ENCODE measurements at places on chromosomes 4 and X. TPM values are rescaled to one million over a fixed set of nuclear protein-coding genes. Genes with fewer than 3 reads are reported as not detected.
A peak's percentile ranks its signal among the peaks of the same experiment; 100 is the strongest.

DNA sequence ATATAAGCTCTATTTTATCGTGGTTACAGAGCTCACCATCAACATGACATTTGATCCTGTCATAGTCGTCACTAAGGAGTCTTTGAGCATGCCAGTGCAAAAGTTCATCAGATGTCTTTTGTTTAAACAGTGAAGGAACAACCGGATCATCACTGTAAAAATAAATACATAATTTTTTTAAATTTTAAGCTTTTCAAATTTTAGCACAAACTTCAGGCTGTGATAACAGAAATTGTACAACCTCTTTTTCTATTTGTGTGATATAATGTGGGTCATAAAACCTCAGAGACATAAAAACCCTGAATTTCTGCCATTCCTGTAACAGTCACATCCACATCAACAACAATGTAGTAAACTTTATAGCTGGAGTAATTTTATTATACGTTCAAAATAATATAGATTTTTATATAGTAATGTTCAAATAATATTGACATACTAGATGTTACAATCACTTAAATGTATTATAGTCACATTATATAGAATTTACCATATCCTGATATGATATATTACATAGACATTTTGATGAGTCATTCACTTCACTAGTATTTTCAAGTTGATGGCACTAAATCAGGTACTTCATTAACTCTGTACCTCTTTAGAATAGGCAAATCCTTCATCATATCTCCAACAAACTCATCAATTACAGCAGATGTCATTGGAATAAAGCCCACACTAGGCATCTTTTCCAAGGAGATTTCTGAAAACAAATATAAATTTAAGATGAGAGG lies 47.7 kb downstream of the DDX60L start:
- no peak overlapping the region for H3K27ac ChIP-seq
- no peaks in the 10 kb centered on the region for H3K4me1 ChIP-seq
- H3K27me3 ChIP-seq, result no peaks in the 10 kb centered on the region
- no peaks in the 10 kb centered on the region for H3K36me3 ChIP-seq

The DUSP21 gene
- not detected for total RNA-seq

DNA sequence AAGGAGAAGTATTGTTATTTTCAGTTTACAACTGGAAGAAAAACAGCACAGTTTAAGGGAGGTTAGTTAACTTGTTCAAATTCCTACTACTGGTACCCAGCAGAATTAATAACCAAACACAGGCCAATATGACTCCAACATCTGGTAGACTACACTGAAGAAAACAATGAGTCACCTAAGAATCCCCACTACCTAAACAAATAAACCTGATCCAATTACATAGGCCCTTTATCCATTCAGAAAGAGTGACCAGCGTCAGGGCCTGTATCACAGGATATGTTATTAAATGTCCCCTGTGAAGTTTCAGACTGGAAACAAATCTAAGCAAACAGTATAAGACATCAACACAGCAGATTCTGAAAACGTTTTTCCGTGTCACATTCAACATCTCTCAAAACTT lies 492.5 kb upstream of the INTU start:
- no peaks in the 10 kb centered on the region for H3K36me3 ChIP-seq
- H3K4me1 ChIP-seq, result peaks cover 7% of the 10 kb centered on the region

The ZAR1 gene
- total RNA-seq, result not detected

DNA sequence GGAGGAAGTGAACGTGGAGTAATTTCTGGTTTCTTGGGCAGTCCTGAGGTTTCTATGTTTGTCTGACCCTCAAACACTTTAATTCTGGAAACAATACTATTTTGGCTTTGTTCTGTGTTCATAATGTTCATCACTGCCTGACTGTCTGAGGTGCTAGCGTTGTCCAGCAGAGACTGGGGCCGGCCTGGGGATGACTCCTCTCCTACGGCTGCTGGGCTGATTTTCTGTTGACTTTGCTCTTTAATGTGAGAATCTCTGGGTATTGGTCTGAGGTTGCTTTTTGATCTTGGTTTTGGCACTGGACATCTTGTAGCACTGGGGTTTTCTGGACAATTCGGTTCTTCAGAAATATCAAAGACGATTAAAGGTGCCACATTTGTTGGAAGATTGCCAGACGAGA lies 75.8 kb downstream of the RPS3A start:
- no peak overlapping the region for H3K27ac ChIP-seq
- no peak for DNase-seq
- H3K27me3 ChIP-seq, result no peaks in the 10 kb centered on the region
- no peak overlapping the region for H3K4me3 ChIP-seq
- H3K4me1 ChIP-seq, result no peaks in the 10 kb centered on the region

- H3K27ac ChIP-seq, result no peak overlapping the region
- no peak for DNase-seq
- H3K36me3 ChIP-seq, result no peaks in the 10 kb centered on the region
- H3K4me1 ChIP-seq, result no peaks in the 10 kb centered on the region
- H3K27me3 ChIP-seq, result no peaks in the 10 kb centered on the region
Observed at GRCh38 chrX:26672571-26672970, 456.6 kb downstream of the MAGEB5 start.

- no peaks in the 10 kb centered on the region for H3K4me1 ChIP-seq
- H3K27ac ChIP-seq, result no peak within 1 kb of the TSS
Observed at GRCh38 chr4:108168671-108169523, at the start of gene LEF1. Gene LEF1, minus strand, starts transcription at chr4:108168932. Its CDS starts 1,165 bp downstream, at chr4:108167767.

DNA sequence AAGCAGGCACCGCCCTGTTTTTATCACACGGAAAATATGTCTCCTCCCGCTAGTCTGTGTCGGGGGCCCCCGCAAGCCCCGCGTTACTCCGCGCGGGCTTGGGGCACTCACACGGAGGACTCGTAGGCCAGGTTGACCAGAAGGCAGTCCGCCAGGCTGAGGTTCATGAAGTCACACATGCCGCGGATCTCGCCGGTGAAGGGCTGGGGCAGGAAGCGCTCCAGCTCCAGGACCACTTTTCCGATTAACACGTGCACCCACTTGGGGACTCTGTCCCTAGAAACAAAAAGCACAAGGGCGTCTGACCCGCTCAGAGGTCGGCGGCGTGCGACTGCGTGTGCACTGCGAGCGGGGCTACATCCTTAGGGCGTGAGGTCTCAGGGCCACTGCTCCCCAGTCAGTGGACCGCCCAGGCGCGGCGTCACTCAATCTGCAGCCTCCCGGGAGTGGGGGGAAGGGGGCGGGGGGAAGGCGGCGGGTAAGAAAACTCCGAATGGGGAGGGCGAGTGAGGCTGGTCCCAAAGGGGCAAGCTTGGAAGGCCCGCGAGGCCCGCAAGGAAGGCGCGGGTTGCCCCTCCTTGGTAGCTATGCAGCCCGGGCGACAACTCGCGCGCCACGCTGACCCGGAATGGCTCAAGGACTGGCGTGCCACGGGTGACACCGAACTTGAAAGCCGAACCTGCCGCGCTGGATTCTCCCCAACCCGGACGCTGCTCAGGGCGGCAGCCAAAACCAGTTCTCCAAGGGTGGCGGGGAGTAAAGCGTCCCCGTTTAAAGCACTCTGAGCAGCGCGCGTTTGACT lies 722 bp downstream of the NAAA start:
- H3K27ac ChIP-seq, result peak overlapping the region; percentile 70
- no peaks in the 10 kb centered on the region for H3K27me3 ChIP-seq
- H3K36me3 ChIP-seq, result no peaks in the 10 kb centered on the region
- DNase-seq, result peak; percentile 60
- peak overlapping the region; percentile 59 for H3K4me3 ChIP-seq
- no peaks in the 10 kb centered on the region for H3K4me1 ChIP-seq

DNA sequence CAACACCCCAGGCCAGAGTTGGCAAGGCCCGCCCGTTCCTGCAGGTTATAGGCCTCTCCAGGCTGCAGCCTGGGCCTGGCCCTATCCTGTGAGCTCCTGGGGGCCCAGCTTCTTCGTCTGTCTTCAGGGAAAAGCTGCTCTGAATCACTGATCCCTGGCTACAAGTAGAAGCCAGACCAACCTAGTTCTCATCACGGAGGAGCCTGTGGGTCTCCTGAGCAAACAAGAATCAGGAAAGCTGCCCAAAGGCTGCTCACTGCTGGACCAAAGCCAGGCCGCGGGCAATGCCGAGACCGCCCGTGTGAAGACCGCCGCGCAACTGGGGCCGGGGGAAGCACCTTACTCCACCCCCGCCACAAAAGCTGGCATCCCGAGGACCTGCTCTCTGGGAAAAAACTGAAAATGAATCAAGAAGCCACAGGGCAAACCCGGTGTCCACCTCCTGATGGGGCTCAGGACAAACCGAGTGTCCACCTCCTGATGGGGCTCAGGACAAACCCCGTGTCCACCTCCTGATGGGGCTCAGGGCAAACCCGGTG lies 12.8 kb downstream of the CTBP1 start:
- H3K4me1 ChIP-seq, result peaks cover 23% of the 10 kb centered on the region
- H3K36me3 ChIP-seq, result peaks cover 57% of the 10 kb centered on the region
- DNase-seq, result no peak
- H3K27ac ChIP-seq, result no peak overlapping the region
- H3K4me3 ChIP-seq, result no peak overlapping the region

- no peaks in the 10 kb centered on the region for H3K36me3 ChIP-seq
- no peak overlapping the region for H3K27ac ChIP-seq
- H3K4me1 ChIP-seq, result no peaks in the 10 kb centered on the region
Observed at GRCh38 chrX:96979766-96980165, 96.1 kb downstream of the RPA4 start.

The ARHGAP24 gene
- total RNA-seq, result 40.5 TPM

GRCh38 chrX:133415276-133416105 lies at the start of gene GPC4:
Gene GPC4, minus strand, starts transcription at chrX:133415489. Its CDS starts 524 bp downstream, at chrX:133414965.
- DNase-seq, result peak; percentile 54
- H3K27me3 ChIP-seq, result peaks cover 3% of the 10 kb centered on the region
- H3K4me3 ChIP-seq, result peak within 1 kb of the TSS; percentile 21
- no peak within 1 kb of the TSS for H3K27ac ChIP-seq
- H3K4me1 ChIP-seq, result no peaks in the 10 kb centered on the region
- H3K36me3 ChIP-seq, result no peaks in the 10 kb centered on the region

DNA sequence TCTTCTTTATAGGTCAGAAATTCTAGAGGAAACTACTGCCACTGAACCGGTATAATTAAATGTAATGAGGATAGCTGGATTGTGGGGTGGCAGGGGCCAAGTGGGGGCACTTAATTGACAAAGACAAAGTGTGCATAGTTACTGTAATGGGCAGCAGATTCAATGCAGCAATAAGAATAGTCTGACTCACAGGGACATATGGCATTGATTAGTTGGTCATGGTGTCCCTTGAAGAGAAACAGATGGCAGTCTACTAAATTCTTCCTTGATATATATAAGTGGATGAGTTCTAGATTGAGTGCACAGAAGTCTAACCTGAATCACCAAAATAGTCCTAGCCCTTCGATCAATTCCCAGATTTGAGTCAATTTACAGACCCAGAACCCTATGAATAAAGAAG lies 31.6 kb downstream of the ETDC start:
- peak; percentile 79 for DNase-seq
- no peaks in the 10 kb centered on the region for H3K36me3 ChIP-seq
- H3K27me3 ChIP-seq, result no peaks in the 10 kb centered on the region
- peak overlapping the region; percentile 17 for H3K4me3 ChIP-seq
- H3K4me1 ChIP-seq, result peaks cover 3% of the 10 kb centered on the region

DNA sequence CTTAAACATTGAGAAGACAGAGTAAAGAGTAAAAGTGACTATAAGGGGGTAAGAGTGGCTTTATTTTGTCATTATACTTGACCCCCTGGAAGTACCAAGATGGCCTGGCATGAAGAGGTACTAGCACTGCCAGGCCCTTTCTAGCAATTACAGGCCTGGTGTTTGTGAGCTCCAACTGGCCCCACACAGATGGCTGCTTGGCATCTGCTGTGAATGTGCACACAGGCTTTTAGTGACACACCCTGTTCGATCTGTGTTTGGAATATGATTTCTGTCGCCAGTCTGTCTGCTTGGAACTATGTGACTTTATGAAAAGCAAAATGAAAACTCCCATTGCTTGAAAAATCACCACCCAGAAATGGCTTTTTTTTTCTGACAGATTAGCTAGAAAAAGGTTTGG lies 123.3 kb downstream of the CLCN4 start:
- H3K27ac ChIP-seq, result no peak overlapping the region
- no peak overlapping the region for H3K4me3 ChIP-seq
- no peaks in the 10 kb centered on the region for H3K27me3 ChIP-seq
- no peaks in the 10 kb centered on the region for H3K36me3 ChIP-seq

DNA sequence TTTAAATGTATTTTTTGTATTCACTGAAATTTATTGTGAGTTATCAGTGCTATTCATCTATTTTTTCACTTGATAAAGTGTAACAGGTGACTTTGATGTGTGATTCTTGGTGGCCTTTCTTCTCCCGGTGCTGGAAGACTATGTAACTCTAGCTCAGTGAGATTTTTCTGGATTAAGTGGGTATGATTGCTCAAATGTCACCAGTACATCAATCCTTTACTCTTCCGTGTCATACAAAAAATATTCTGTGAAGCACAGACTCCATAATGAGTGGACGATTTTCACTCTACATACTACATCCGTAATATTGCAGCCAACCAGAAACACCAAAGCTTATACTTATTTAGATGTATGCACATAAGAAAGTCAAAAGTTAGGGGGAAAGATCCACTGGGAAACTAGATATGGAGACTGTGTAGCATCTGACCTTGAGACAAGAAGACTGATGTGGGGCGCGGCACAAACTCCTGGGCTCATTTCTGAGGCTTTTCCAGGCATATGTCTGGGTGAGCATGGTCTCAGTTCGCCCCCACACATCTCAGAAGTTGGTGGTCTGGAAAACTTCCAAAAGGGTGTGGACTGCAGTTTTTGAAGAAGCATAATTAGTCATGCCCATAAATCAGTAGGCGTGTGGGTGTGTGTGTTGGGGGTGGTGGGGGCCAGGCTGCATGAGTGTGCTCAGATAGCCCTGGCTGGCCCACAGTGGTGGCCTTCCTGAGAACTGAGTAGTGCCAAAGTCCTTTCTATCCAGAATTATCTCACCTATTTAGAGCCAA lies 53.9 kb upstream of the TENM3 start:
- H3K27ac ChIP-seq, result no peak overlapping the region
- peak overlapping the region; percentile 0 for H3K4me3 ChIP-seq
- H3K27me3 ChIP-seq, result no peaks in the 10 kb centered on the region
- H3K36me3 ChIP-seq, result no peaks in the 10 kb centered on the region
- DNase-seq, result peak; percentile 95

The AKAP17A gene
- total RNA-seq, result 17.8 TPM

- no peaks in the 10 kb centered on the region for H3K36me3 ChIP-seq
- no peak overlapping the region for H3K4me3 ChIP-seq
- no peak overlapping the region for H3K27ac ChIP-seq
- DNase-seq, result no peak
Observed at GRCh38 chr4:139743027-139743426, 77.4 kb downstream of the MGST2 start.

GRCh38 chr4:90027565-90027964 lies 99.6 kb upstream of the CCSER1 start:
- H3K27me3 ChIP-seq, result no peaks in the 10 kb centered on the region
- DNase-seq, result no peak
- H3K4me3 ChIP-seq, result no peak overlapping the region
- no peaks in the 10 kb centered on the region for H3K36me3 ChIP-seq
- H3K4me1 ChIP-seq, result no peaks in the 10 kb centered on the region
- no peak overlapping the region for H3K27ac ChIP-seq

All from fibroblast of lung (primary cell).